ELR (cell line): ENCODE measurements at places on chromosomes 6 and 20.
A peak's percentile ranks its signal among the peaks of the same experiment; 100 is the strongest.

- no peak for DNase-seq
Measured at GRCh38 chr20:3847429-3847940, 851 bp downstream of the MAVS start.

GRCh38 chr20:10806539-10806938 lies 132.7 kb upstream of the JAG1 start:
- no peak for DNase-seq

- DNase-seq, result no peak
Measured at GRCh38 chr6:113356139-113356538, 501.0 kb upstream of the MARCKS start.

- no peak for DNase-seq
Measured at GRCh38 chr6:123402052-123402451, 234.7 kb downstream of the TRDN start.

DNA sequence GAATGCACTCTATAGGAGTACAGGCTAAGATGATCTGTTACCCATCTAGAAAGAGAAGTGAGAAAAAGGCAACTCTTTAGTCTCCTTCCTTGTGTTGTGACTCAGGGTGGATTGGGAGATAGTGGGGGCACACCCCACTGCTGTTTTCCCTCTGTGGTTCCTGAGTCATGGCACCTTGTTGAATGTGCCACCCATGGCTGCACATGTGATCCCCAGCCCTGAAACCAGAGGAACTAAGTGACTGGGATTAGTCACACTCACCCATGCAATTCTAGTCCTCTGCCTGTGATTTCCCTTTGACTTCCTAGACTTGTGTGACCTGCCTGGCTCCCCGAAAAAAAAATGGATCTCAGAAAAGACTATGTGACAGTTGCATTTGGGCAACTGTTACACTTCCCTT lies 48.6 kb upstream of the HTR1B start:
- no peak for DNase-seq

GRCh38 chr20:51867251-51867650 lies 64.9 kb upstream of the SALL4 start:
- DNase-seq, result no peak

- DNase-seq, result peak; percentile 98
Measured at GRCh38 chr6:81938014-81938856, 185.8 kb upstream of the TENT5A start.

DNA sequence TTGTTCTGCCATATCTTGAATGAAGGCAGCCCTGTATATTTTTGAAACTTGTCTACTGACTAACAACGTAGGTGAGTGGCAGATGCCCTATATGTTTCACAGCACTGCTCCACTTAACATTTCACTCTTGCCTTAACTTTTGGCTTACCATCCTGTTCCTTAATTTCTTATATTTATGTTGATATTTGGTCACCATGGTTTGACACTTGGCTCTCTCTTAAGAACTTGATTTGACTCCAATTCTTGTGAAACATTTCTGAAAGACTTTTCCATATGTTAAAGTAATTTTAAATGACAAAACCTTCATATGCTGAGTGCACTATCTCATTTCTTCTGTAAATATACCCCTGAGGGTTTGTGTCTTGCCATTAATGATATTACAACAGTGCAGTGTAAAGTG lies 434.3 kb upstream of the IMPG1 start:
- DNase-seq, result no peak
